Ascending aorta (tissue), 2 donors: ENCODE measurements at places on chromosomes 5 and 9.

- no peak for DNase-seq
Observed at GRCh38 chr5:178081571-178082243, 31.6 kb upstream of the N4BP3 start.

DNA sequence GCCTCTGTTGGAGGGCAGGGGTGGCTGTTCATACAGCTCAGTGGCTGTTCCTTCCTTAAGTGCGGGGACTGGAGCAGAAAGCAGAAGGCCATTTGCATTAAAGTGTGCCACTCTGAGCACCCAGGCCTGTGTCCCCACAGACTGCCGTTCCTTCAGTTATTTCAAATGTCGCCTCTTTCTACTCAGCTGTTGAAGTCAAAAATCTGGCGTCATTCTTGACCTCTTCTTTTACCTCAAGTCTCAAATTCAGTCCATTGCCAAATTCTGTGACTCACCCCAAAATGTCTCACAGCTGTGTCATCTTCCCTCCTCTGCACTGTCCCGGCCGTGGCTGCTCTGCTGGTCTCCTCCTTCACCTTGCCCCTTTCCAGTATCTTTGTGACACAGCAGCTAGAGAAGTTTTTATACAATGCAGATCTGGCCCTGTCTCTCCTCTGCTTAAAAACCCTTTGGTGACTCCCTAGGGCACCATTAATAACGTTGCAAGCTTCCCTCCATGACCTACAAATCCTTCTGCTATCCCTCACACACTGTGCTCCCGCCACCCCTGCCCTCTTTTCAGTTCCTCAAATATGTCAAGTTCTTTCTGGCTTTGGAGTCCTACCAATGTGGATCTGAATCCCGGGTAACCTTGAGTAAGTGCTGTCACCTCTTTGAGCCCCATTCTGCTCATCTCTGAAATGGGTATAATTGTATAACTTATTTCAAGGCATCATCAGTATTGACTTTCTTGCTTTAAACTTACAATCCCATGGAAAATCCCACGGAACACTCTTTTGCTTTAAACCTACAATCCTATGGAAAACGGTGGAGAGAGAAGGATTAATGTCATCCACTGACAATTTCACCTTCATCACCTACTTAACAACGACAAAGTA lies 98.3 kb upstream of the BOD1 start:
- no peak for DNase-seq

- peak; percentile 74 for DNase-seq
Observed at GRCh38 chr5:59745415-59745863, 148.1 kb downstream of the PDE4D start.

DNA sequence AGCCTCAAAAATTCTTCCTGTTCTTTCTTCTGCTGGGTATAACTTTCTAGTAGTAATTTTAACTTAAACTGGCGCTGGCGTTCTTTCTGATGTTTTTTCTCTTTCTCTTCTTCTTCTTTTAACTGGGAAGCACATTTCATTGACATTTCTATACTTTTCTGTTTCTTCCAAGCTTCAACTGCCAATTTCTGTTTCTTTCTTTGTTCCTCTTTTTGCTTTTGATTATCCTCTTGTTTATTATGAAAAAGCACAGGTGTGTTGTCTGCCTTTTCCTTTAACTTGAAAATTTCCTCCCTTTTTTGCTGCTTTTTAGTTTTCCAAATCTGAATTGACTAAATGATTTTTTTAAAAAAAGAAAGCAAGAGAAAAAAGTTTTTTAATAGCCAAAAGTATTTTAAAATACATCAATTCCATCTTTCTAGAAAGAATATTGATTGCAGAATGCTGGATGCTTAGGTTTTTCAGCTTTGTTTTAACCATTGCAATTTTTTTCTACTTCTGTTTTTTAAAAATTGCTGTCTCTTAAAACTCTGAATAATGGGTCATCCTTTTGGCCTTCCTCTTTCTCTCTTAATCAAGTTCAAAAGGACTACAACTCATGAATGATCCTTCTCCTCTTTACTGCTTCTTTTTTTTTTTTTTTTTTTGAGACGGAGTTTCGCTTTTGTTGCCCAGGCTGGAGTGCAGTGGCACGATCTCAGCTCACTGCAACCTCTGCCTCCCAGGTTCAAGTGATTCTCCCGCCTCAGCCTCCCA lies 8.8 kb upstream of the PGGT1B start:
- no peak for DNase-seq

- DNase-seq = no peak
Observed at GRCh38 chr5:143263272-143263810, 140.1 kb downstream of the NR3C1 start.
